ENCODE measurements at places on chromosomes 7 and 10. TPM values are rescaled to one million over a fixed set of nuclear protein-coding genes. Genes with fewer than 3 reads are reported as not detected.

Gene FAM131B
- 2.6 TPM for total RNA-seq

Gene COL28A1
- total RNA-seq = not detected

Gene GFRA1
- not detected for total RNA-seq

DNA sequence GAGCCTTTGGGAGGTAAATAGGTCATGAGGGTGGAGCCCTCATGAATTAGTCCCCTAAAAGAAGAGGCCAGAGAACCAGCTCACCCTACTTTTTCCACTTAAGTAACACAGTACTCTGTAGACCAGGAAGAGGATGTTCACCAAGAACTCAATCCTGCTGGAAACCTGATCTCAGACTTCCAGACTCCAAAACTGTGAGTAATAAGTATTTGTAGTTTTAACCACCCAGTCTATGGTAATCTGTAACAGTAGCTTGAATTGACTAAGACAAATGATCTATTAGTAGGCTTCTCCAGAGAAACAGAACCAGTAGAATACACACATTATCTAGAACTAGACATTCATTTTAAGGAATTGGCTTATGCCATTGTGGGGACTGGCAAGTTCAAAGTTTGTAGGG is 51.5 kb downstream of the ANKMY2 start:
- no peak for DNase-seq

GRCh38 chr10:16644146-16644545 is 122.5 kb upstream of the C1QL3 start:
- DNase-seq = no peak
